ENCODE measurements at places on chromosomes 6 and 20.

GRCh38 chr6:89045576-89045975 lies 35.0 kb upstream of the PNRC1 start:
- DNase-seq: no peak

- no peak for DNase-seq
Measured at GRCh38 chr6:135583256-135583761, 85.8 kb upstream of the AHI1 start.

- no peak for DNase-seq
Measured at GRCh38 chr20:1627200-1627550, 7.4 kb upstream of the SIRPB1 start.

- no peak for DNase-seq
Measured at GRCh38 chr6:24441599-24441904, 38.8 kb downstream of the MRS2 start.

GRCh38 chr6:66051812-66052211 lies 344.8 kb upstream of the EYS start:
- no peak for DNase-seq

DNA sequence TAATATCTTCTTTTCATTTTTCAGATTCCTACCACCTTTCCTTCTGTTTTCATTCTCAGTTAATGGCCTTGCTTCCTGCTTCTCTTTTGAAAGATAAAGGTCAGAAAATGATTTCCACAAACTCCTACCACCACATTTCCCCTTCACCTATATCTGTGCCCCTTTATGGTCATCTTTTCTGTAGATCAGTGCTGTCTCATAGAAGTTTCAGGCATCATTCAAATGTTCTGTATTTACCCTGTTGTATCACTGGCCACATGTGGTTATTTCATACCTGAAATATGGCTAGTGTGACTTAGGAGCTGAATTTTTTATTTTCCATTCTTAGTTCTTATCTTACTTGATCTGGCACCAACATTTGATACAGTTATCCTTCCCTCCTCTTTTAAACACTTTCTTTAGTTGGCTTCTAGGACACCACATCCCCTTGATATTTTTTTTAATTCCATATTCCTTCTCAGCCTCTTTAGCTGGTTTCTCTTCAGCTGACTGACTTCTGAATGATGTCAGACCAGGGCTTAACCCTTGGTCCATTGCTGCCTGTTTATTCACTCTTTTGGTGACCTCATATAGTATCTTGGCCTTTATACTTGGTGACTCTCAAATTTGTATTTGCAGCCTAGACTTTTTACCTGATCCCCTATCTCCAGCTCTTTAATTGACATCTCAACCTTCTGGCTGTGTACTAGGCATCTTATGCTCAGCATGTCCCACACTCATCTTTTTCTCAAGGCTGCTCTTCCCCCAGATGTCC lies 81.0 kb downstream of the ATRN start:
- no peak for DNase-seq
